ENCODE measurements at places on chromosomes 3 and 15.

DNA sequence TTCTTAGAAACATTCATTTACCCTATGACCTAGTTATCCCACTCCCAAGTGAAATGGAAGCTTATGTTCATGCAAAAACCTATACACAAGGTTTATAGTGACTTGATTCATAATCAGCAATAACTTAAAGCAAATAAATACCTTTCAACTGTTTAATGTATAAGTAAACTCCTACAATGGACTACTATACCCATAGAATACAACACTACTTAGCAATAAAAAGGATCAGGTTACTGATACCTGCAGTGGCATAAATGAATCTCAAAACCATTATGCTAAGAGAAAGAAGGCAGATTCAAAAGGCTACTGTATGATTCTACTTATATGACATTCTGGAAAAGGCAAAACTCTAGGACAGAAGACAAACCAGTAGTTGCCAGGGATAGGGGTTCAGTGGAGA lies 8.3 kb upstream of the POLR2M start:
- no peak for ATAC-seq

GRCh38 chr15:35444557-35445204 lies 101.3 kb downstream of the DPH6 start:
- ATAC-seq: no peak

DNA sequence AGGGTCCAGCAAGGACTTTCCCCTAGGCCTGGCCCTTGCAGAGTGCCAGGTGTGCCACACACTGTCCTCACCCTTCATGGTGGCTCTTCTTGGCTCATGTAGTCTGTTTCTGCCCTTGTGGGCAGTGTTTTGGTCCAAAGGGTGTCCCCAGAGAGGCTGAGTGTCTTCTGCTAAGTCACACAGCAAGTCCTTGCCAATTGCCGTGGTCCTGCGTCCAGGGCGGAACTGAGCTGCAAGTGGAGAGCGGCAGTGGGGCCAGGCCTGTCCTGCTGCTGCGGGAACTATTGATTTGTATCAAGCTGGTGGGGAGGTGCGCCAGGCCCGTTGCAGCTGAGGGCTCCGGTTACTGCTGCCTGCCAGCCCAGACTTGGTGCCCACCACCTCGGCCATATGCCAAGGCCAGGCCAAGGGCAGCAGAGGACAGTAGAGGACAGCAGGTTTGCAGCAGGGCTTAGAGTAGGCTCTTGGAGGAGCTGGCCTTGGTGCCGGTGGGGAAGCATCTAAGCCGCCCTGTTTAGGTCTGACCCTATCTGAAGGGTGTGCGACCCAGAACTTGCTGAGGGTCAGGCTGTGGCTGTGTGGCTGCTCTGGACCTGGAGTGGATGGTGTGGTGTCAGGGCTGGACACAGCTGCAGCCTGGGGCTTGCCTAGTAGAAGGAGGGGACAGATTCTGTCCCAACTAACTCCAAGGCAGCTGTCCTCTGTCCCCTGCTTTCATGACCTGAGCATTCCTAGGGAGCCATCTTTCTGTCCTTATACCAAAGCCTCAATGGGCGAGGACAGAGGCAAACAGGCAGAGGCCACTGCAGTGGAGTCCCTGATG lies 4.5 kb downstream of the AMIGO3 start:
- ATAC-seq: no peak

DNA sequence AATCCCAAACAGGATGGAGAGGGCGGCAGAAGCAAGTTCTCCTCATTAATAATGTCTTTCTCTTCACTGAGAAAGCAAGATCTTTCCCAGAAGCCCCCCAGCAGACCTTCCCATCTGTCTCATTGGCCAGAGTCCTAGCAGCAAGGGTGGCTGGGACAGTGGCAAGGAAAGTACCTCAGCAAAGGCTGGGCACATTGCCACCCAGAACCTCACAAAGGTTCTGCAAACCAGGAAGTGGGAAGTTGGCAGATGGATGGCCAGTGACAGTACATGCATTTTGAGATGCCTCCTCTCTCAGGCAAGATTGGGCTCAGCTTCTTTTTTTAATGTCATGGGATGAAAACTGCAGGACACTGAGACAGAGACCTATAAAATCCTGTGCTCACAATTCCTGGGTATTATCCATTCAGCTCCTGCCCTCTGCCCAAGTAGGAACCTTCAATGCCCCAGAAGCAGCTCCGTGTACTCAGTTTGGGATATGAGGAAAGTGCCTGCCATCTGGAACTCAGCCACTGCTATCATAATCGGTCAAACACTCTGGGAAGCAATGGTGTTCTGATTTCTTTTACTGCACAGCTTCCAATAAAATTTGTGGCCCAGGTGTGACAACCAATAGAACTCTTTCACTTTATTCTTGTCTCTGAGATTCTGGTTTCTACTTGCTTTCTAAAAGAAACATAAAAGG lies 25.5 kb downstream of the DPH3 start:
- ATAC-seq: no peak

- ATAC-seq: no peak
Observed at GRCh38 chr3:69422751-69423150, 36.9 kb upstream of the FRMD4B start.

- ATAC-seq: no peak
Observed at GRCh38 chr15:62945063-62945462, 97.5 kb upstream of the TPM1 start.

GRCh38 chr3:59052803-59053411 lies 3.1 kb upstream of the CFAP20DC start:
- ATAC-seq: no peak

GRCh38 chr3:58266577-58266976 lies 29.0 kb downstream of the ABHD6 start:
- no peak for ATAC-seq

DNA sequence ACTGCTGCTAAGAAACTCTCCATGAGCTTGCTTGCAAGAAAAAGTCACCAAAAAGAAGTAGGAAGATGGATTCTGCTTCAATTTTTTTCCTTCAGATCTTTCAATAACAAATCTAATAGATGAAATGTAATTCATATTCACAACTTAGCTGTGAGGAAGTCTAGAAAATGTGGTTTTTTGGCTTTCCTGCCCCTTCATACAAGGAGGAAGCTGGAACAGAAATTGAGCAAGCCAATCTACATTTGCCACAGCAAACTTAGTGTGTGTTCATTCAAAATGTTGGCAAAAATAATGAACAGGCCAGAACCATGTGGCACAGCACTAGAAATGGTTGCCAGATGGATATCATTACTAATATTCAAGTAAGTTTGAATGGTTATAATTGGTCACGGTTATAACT lies 93.2 kb upstream of the NEDD4 start:
- no peak for ATAC-seq

- ATAC-seq: peak; percentile 85
Observed at GRCh38 chr3:169886671-169887070, 16.9 kb upstream of the LRRC31 start.

DNA sequence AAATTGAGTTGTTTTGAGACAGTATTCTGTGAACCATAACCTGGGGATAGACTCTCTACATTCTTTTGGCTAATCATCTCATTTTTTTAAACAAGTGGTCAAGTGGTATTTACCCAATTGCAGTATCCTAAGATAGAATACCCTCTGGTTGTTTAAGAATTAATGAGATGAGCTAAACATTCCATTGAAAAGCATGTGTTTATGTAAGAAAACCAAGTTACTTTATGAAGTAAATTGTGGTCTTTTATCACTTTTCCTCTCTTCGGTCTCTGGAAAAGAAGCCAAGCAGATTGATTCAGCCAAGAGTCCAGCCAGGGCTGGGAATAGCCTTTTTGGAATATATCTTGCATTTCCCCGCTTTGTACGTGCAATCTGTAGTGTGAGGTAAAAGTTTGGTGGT lies 185.7 kb upstream of the TOPAZ1 start:
- no peak for ATAC-seq

DNA sequence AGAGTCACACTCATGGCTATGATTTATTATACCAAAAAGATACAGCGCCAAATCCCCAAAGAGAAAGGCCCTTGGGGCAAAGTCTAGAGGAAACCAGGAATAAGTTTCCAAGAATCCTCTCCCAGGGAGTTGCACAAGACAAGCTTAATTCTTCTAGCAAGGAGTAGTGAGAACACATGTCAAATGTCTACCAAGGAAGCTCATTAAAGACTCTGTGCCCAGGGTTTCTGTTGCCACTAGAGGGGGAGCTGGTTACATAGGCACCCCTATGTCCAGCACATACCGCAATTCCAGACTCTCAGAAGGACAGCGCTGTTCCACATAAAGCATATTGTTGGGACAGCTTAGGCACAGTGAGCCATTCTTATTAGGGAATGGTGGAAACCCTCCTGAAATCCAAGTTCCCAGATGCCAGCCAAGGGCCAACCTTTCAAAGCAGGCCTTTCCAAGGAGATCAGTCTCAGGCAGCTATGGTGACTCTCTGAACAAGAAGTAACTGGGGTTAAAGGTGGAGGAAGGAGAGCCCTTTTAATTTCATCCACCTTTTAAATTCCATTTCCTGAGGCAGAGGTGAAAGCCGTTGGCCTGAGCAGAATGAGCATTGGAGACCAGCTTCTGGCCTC lies 194.2 kb downstream of the UACA start:
- ATAC-seq: no peak

GRCh38 chr3:12265508-12265907 lies 23.4 kb upstream of the PPARG start:
- no peak for ATAC-seq

GRCh38 chr3:140931016-140931454 lies 10.6 kb upstream of the SLC25A36 start:
- ATAC-seq: no peak

GRCh38 chr15:22918056-22918455 lies 62.1 kb downstream of the CYFIP1 start:
- ATAC-seq: no peak

DNA sequence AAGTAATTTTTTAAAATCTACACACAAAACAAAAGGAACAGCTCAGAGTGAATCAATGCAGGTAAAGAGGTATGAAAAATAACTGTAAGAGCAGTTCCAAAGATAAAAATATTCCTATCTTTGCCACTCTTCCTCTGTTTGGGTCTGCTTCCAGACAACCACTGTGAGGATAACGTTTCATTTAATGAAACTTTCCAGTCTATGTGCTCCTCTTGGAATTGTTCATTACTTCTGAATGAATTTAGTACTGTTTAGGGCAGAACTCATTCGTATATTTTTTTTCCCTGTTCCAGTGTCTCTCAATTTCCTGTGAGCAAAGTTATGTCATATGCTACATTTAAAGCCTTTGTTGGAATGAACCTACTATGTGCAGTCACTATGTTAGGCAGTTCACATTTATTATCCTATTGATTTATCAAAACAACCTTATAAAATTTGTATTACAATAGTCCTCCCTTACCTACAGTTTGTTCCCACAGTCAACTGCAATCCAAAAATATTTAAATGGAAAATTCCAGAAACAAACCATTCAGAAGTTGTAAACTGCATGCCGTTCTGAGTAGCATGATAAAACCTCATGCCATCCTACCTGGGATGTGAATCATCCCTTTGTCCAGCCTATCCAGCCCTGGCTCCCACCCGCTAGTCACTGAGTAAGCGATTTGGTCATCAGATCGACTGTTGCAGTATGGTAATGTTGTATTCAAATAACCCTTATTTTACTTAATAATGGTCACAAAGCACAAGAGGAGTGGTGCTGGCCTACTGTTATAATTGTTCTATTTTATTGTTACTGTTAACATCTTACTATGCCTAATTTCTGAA lies 98.1 kb downstream of the TMCC1 start:
- no peak for ATAC-seq

GRCh38 chr15:82139823-82140268 lies 94.0 kb upstream of the MEX3B start:
- ATAC-seq: peak; percentile 28

GRCh38 chr3:148881286-148881685 lies 16.2 kb downstream of the CPA3 start:
- ATAC-seq: no peak

- no peak for ATAC-seq
Observed at GRCh38 chr3:64340641-64341101, 115.4 kb upstream of the PRICKLE2 start.

DNA sequence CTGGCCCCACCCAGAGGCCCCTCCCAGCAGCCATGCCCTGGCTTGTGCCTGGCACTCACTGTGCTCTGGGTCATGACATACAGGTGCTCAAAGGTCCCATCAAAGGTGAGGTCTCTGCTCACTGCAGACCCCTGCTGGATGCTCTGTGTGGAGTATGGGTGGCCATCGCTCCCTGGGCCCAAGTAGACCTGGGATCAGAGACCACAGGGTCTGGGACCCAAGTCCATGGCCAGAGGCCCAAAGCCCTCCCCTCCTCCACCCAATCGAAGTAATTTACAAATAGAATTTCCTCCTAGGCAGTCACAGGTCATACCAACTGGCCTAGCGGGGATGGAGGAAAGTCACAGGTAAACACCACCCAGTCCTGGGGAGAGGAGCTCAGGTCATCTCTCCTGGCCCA lies 7.6 kb downstream of the PLXNB1 start:
- ATAC-seq: no peak

DNA sequence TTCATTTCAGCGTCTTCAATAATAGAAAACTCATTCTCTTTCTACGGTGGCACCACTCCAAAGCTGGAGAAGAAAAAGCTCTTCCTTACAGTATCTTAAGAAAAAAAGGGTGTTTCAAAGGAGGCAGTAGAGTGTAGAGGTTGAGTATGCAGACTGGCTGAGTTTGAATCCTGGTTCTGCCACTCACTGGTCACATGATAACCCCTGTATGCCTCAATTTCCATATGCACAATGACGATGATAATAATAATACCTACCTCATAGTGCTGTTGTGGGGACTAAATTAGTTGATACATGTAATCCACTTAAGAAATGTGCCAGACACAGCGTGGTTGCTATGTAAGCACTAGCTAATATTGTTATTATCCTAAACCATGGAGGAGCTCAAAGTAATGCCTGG lies 4.5 kb downstream of the ANP32A start:
- no peak for ATAC-seq

DNA sequence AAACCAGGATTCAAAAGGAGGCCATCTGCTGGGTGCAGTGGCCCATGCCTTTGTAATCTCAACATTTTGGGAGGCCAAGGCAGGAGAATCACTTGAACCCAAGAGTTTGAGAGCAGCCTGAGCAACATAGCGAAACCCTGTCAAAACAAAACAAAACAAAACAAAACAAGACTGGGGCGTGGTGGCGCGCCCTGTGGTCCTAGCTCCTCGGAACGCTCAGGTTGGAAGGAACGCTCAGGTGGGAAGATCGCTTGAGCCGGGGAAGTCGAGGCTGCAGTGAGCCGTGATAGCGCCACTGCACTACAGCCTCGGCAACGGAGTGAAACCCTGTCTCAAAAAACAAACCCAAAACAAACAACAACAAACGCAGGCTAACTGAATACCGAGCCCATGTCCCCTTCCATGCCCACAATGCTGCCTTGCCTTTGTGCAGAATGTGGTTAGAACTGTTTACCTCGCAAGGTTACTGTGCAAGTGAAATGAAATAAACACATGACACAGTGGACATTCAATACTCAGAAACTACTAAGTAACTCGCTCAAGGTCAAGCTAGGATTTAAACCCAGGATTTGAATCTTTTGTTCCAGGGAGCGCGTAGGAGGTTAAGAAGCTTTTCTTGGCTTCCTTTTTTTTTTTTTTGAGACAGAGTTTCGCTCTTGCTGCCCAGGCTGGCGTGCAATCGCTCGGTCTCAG lies 766 bp upstream of the EMC4 start:
- no peak for ATAC-seq

DNA sequence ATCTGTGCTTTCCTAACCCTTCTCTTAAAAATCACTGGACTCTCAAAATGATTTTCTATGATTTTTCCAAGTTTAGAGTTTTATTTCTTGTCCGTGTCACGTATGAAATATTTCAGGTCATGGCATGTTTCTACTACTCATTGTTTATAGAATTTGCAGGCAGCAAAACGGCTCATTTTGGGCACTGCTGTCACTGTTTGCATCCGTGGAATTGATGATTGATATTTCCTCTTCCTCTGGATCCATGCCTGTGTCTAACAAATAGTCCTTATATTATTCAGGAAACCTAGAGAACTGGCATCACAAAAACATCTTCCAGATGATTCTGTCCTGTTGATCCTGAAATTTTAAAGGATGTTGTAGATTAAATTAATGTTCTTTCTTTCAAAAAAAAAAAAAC lies 47.6 kb downstream of the LARS2 start:
- ATAC-seq: no peak

All from gastroesophageal sphincter (tissue), 4 donors.